Left lung (tissue), 14 donors: ENCODE measurements at places on chromosomes 6 and 20. TPM values are rescaled to one million over a fixed set of nuclear protein-coding genes. Genes with fewer than 3 reads are reported as not detected.

ZSCAN12 gene
- 20.1 TPM for polyA plus RNA-seq

GMDS gene
- polyA plus RNA-seq: 22.7 TPM

DNA sequence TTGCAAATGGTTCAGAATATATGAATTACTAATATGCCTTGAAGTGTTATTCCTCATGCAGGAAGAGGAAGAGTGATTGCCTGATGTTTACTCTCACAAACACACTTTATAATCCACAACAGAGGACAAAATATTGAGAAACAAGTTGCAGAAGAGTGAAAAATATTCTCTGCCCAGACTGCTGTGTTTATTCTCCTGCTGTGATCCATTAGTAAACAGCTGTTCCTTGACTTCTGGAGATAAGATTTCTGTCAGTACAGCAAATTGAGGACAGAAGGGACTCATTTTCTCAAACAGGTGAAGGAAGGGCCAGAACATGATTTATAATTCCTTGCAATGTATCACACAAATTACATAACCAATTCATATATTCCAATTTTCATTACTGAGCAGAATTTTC, 148.0 kb downstream of the EPM2A start:
- no peak for DNase-seq
- no peaks in the 10 kb centered on the region for H3K27me3 ChIP-seq
- no peaks in the 10 kb centered on the region for H3K36me3 ChIP-seq
- no peak overlapping the region for H3K27ac ChIP-seq
- no peak overlapping the region for H3K4me3 ChIP-seq

DNA sequence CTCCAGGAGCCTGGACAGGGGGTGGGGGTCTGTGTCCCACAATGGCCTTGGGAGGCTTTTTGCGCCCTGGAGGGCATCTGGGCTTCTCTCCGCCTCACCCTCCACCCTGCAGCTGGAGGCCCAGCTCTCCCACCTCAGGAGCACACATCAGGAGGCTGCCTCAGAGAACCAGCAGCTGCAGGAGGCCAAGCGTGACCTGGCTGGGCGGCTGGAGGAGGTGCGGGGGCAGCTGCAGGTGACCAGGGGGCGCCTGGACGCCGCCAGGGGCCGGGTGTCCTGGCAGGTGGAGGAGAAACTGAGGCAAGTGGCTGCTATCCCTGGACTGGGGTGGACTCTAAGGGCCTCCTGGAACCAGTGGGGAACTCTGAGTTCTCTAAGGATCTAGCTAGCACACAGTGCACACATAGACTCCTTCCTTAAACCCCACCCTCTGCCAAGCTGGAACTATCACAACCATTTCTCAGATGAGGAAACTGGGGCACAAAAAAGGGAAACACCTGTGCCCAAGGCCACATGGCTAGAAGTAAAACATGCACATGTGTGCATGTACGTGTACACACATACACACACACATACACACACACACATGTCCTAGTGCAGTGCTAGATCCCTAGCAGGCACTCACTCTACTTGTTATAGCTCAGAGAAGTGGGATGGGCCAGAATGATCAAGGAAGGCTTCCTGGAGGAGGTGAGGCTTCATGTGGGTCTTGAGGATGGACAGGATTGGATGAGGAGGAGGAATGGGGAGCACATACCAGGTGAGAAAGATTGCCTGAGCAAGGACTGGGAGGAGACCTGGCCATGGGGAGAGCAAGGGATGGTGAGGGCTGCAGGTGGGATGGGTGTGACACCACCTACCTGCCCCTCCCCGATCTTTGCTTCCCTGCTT, 22.9 kb downstream of the RAB44 start:
- H3K27me3 ChIP-seq: no peaks in the 10 kb centered on the region
- H3K4me3 ChIP-seq: no peak overlapping the region

DNA sequence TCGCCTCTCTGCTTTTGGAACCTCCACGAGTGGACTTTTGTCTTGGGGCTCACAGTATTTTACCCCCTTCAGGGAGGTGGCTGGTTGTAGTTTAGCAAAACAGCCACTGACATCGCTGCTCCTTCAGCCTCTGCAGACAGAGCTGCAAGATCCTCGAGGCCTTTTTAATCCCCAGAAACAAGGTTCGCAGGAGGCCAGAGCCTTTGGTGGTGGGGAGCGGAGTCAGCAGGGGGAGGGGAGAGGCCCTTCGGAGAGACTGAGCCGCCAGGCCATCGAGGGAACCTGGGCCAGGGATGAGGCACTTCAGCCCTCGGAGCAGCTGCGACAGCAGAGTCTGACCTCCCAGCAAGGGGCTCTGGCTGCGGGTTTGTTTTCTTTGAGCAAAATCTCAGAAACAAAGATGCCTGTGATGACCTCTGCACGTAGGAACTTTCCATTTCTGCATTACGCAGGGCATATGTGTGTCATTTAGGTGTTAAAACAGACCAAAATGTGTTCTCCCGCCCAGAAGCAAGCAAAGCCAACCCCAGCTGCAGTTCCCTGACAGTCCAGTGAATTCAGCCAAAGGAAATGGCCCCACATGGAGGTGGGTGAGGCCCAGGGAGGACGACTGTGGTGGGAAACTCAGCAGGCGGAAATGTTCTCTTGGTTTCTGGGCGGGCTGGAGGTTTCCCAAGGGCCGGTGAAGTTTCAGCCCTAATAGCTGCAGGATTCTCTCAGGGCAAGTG, 171.2 kb upstream of the SULF2 start:
- DNase-seq: peak; percentile 36
- no peak overlapping the region for H3K4me3 ChIP-seq
- no peaks in the 10 kb centered on the region for H3K36me3 ChIP-seq
- no peaks in the 10 kb centered on the region for H3K27me3 ChIP-seq
- H3K27ac ChIP-seq: no peak overlapping the region
- H3K4me1 ChIP-seq: no peaks in the 10 kb centered on the region
